ENCODE measurements at places on chromosomes 7 and 10.

DNA sequence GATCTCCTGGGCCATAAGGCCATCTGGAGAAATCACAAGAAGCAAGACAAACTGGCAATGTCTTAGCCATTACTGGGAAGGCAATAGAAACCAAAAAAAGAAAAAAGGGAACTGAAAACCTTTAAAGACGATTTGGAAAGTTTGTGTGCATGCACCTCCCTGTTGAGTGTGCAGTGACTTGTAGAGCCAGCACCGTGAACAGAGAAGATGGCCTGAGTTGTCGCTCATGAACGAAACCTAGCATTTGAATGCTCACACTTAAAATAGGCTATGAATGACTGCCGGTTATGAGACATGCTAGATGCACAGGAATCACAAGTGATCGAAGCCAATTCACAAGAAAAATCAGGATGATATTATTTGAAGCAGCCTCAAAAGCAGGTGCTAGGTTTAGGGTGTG lies 151.3 kb upstream of the ADO start:
- no peak for DNase-seq

- DNase-seq = no peak
These were observed 181.4 kb downstream of the CUX1 start for GRCh38 chr7:101998906-101999240.

GRCh38 chr7:112517487-112517886 lies 36.7 kb downstream of the LSMEM1 start:
- no peak for DNase-seq

GRCh38 chr7:144835155-144835611 lies 670 bp downstream of the TPK1 start:
- DNase-seq = peak; percentile 60

- DNase-seq = no peak
These were observed 87.7 kb downstream of the NKX6-2 start for GRCh38 chr10:132698211-132698751.

Measured in SW480 (cell line).